ENCODE measurements at places on chromosomes 12 and 14.

- no peak for DNase-seq
Measured at GRCh38 chr12:67531501-67531900, 117.0 kb upstream of the DYRK2 start.

GRCh38 chr12:125720961-125721360 lies 655.7 kb downstream of the AACS start:
- DNase-seq, result no peak

GRCh38 chr14:99689266-99690236 lies 5.5 kb downstream of the CYP46A1 start:
- DNase-seq, result no peak

GRCh38 chr14:55107766-55108554 lies 21.1 kb upstream of the LGALS3 start:
- DNase-seq, result peak; percentile 26

DNA sequence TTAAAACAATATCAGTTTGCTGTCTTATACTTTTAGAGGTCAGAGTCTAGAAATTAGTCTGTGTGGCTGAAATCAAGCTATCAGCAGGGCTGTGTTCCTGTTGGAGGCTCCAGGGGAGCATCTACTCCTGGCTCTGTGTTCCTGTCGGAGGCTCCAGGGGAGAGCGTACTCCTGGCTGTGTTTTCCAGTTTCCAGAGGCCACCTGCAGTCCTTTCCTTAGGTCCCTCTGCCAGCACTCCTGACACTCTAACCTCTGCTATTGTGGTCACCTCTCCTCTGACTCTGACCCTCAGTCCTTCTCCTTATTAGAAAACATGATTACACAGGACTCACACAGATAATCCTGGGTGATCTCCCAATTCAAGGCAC lies 1140.7 kb upstream of the TMEM132C start:
- DNase-seq, result no peak

DNA sequence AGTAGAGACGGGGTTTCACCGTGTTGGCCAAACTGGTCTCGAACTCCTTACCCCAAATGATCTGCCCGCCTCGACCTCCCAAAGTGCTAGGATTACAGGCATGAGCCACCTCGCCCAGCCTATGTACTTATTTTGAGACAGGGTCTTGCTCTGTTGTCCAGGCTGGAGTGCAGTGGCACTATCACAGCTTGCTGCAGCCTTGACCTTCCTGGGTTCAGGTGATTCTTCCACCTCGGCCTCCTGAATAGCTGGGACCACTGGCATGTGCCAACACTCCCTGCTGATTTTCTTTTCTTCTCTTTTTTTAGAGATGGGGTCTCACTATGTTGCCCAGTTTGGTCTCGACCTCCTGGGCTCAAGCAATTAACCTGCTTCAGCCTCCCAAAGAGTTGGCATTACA lies 14.0 kb upstream of the HNF1A start:
- DNase-seq, result no peak

DNA sequence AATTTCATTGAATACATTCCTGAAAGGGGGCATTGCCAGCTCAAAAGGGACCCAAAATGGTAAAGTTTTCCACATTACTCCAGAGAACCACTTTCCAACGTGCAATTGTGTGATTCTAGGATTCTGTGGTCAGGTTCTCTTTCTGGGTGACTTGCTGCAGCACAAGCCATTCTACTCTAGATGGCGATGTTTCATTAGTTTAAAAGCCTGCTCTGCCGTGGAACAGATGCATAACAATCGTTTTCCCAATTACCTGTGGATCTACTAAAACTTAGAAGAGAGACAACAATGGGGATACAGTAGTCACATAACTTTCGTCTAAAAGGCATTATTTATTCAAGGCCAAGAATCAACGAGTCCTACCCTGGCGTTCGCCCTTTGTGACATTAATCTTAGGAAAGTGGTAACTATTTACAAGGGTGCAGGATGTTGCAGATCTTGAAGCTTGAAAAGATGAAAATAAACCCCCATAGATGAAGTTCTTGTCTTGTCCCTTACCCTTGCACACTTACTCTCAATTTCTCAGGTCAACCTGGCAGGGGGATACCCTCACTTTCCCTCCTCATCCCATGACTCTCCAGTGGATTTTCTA lies 400.9 kb downstream of the SNAPC1 start:
- DNase-seq, result no peak

GRCh38 chr12:121190523-121191031 lies 19.4 kb upstream of the P2RX4 start:
- no peak for DNase-seq

DNA sequence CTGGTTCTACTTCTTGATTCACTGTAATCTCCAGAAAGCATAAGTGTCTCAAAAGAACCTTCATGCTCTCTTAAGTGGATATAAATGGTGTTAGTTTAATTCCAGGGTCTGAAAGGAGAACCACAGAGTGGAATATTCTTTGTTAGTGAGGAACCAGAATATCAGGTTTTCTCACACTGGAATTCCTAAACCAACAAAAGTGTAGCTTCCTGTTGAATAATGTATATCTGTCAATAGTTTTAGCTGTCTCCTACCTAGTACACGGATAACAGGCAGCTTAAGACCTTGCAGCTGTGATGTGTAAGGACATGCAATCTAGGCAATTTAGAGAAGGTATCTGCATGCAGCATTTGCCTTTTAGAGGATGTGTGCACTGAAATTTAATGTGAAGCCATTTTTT lies 24.0 kb downstream of the LRIG3 start:
- DNase-seq, result no peak

DNA sequence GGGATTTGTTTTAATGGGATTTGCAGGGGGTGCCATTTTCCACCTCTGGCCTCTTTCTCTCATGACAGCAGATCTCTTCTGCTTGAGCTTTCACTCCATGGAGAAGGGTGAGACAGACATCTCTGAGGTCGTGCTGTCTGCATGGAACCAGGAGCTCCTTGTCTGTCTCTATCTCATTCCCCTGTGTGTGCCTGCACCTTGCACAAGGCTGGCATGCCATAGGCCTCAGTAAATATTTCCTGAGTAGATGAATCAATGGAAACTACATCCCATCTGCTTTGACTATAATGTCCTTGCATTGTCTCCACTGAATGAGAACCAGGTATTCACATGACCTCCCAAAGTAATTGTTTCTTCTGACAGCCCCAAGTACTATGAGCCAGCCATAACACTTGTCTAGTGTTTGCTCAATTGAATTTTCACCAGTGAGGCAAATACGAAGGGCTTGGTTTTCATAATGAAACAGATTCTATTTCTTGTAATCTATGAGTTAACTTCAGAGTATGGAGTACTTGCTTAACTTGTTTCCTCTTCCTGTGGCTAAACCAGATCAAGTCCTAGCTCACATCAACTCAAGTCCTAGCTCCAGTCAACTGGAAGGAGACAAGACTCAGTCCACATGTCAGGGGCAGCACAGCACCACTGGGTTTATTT lies 32.3 kb downstream of the KCNK13 start:
- DNase-seq, result no peak

DNA sequence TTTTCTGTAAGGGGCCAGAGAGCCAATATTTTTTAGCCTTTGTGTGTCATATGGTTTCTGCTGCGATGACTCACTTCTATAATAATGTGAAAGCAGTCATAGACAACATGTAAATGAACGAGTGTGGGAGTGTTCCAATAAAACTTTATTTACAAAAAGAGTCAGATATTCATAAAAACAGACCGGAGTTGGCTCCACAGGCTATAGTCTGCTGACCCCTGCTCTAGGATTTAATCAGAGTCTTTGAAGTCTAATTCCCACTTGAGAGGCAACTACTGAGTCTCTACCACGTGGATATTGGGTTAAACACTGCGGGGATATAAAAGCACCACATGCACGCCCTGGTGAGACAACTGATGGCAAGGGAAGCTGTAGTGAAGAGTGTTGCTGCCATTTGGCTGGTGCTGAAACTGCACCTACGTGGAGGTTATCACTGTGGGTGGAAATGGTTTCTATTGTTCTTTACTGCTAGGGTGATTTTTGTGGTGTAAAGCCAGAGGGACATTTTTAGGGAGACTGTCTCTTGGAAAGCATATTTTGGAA lies 3.6 kb upstream of the NINJ2 start:
- no peak for DNase-seq

DNA sequence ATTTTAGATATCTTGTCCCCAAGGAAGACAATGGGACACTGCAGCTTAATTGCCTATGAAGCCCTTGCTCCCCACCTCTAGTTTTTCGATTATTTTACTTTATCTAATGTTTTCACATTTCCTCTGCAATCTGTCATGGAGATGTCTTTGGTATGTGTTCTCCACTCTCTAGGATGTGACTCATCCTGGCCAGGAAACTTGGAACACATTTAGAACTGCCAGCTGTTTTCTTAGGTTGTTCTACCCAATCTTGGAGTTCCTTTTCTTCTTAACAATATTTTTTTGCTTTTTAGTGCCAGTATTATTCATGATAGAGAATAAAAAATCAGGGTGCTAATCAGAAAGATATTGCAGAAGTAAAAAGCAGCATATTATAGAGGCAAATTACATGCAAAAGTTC lies 101.7 kb upstream of the CLEC14A start:
- DNase-seq, result no peak

DNA sequence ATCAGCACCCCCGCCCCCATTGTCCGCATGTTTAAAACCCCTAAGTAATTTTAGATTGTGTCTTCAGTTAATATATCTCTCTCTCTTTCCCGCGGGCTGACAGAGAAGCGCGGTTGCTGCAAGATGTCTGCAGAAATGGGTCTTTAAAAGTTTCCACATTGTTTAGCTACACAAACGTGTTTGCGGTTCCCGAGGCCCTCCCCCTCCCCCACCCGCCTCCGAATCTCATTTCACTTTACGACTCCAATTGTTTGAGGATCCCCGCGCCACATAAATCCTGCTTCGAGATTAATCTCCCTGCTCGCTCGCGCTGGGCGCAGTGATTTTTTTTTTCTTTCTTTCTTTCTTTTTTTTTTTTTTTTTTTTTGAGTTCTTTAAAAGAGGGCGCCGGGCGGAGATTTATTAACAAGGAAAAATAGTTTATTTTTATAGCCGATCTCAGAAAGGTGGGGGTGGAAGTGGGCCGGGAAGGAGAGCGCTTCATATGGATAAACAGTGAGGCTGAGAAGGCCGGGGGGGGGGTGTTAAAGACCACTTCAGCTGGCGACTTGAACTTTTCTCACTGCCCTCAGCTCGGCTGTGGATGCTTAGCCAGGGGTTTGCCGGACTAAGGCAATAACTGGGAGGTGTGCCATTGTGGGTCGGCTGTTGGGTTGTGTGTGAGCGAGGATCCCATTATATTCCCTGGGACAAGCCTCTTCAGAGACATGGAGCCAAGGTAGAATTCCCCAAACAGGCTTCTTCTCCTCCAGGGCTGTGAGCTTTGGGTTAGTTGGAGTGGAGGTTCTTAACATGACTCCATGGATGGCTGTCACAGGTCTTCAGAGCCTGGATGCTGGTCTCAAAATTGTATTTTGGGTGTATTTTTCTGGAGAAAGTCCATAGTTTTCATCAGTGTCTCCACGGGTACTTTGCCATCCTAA lies 39.7 kb upstream of the TBX5 start:
- no peak for DNase-seq

Measured in esophagus squamous epithelium (tissue), 5 donors.